ENCODE measurements at places on chromosomes 6 and 20. TPM values are rescaled to one million over a fixed set of nuclear protein-coding genes. Genes with fewer than 3 reads are reported as not detected.

DNA sequence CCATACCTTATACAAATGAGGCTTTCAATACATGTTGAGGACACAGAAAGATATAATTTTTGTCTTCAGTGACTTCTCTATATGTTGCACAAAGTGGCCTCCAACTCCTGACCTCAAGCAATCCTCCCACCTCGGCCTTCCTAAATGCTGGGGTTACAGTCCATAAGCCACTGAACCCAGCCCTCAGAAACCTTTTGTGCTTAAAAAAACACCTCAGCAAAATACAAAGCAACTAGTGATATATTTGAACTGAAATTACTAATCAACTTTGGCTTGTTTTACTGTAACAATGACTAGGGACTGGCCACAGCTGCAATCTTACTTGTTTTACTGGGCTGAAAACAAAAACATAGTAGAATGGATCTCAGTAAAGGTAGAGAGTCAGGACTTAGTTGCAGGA lies 3.2 kb upstream of the ZNF184 start:
- peaks cover 20% of the 10 kb centered on the region for H3K4me1 ChIP-seq
- H3K36me3 ChIP-seq: no peaks in the 10 kb centered on the region
- no peak overlapping the region for H3K27ac ChIP-seq
- H3K27me3 ChIP-seq: no peaks in the 10 kb centered on the region
- DNase-seq: no peak
- H3K4me3 ChIP-seq: no peak overlapping the region

DNA sequence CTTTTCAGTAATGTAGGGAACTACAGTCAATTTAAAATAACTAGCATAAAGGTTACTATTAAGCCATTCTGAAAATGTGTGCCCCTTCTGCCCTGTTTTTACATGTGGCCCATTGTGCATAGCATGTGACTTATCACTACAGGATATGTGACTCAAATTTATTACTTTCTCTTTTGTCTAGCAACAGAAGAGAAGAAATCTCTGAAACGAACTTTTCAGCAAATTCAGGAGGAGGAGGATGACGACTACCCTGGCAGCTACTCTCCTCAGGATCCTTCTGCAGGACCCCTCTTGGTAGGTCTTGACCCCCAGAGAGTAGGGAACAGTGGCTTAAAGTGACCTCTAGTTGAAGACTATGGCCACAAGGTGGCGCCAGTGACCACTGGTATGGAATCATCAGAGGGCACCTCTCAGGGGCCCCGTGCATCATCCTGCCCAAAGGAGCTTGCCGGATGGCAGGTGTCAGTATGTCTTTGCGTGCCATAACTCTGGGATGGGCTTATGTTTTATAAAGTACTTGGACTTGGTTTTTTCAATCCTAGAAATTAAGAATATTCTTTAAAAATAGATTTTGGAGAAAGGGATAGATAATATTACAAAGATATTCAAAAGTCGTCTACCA lies 23.9 kb downstream of the RPRD1B start:
- no peak overlapping the region for H3K4me3 ChIP-seq
- H3K27ac ChIP-seq: no peak overlapping the region
- H3K36me3 ChIP-seq: peaks cover 60% of the 10 kb centered on the region
- H3K27me3 ChIP-seq: no peaks in the 10 kb centered on the region
- peaks cover 27% of the 10 kb centered on the region for H3K4me1 ChIP-seq

ABCC10 gene
- total RNA-seq: 27.1 TPM

GRCh38 chr6:124989136-124989983 lies 27.1 kb downstream of the RNF217 start:
- H3K27ac ChIP-seq: no peak overlapping the region
- H3K36me3 ChIP-seq: no peaks in the 10 kb centered on the region
- no peak overlapping the region for H3K4me3 ChIP-seq
- no peaks in the 10 kb centered on the region for H3K27me3 ChIP-seq

DNA sequence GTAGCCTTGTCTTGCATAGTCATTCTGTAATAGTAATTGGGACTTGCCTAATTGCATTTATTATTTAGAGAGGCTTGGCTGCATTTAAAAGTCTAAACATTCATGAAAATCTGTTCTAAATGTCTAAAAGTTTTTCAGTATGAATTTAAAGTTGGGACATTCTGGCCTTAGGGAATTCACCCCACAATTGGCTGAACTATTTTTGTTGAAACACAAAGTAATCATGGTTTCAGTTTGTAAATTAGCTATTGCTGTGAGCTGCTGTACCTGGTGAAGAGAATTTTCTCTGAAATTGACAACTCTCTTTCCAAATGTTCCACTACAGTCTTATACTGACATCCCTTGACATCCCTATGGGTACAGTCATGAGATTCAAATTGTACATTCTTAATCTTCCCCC lies 253.0 kb downstream of the FARS2 start:
- no peaks in the 10 kb centered on the region for H3K27me3 ChIP-seq
- no peak for DNase-seq
- H3K4me3 ChIP-seq: no peak overlapping the region
- peaks cover 10% of the 10 kb centered on the region for H3K4me1 ChIP-seq
- no peak overlapping the region for H3K27ac ChIP-seq

GRCh38 chr6:161349886-161350285 lies 76.0 kb upstream of the AGPAT4 start:
- no peaks in the 10 kb centered on the region for H3K27me3 ChIP-seq
- H3K4me1 ChIP-seq: no peaks in the 10 kb centered on the region
- no peak for DNase-seq
- no peak overlapping the region for H3K4me3 ChIP-seq
- no peak overlapping the region for H3K27ac ChIP-seq
